Chondrocyte (in vitro differentiated cells): ENCODE measurements at places on chromosomes 2 and 18. TPM values are rescaled to one million over a fixed set of nuclear protein-coding genes. Genes with fewer than 3 reads are reported as not detected.

DSG1 gene
- not detected in 3 replicates for total RNA-seq

CFC1 gene
- not detected in 3 replicates for total RNA-seq

DNA sequence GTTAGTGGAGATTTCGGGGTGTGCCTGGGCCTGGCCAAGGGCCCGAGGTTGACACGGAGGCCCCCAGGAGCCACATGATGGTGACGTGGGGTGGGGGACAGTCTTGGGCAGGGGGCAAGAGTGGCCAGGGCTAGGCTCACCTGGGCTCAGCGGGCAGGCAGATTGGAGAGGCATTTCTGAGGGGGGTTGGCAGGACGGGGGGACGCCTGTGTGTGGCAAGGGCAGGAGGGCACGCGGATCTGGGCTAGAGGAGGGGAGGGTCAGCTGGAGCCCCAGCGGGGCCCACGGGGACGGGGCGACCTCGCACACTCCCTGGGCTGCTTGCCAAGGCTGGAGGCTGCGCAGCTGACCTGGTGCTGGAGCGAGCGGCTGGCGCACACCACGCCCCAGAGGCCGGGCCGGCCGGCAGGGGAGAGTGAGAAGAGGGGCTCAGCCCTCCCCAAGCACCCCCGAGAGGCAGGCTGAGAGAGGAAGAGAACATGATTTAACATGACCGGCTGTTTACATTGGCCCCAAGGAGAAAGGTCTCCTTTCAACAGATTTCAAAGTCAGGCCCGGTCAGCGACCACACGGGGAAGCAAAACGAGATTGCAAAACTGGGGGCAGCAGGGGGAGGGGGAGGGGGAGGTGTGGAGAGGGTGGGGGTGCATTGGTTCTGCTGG, 38.0 kb upstream of the SNED1 start:
- peaks cover 17% of the 10 kb centered on the region for H3K27me3 ChIP-seq
- H3K4me1 ChIP-seq: peaks cover 13% of the 10 kb centered on the region

- peaks cover 4% of the 10 kb centered on the region for H3K36me3 ChIP-seq
- DNase-seq: no peak
- H3K4me1 ChIP-seq: peaks cover 26% of the 10 kb centered on the region
Measured at GRCh38 chr2:118012778-118013177, 1.1 kb downstream of the CCDC93 start.

KCNIP3 gene
- 3.1 to 6.0 TPM (median 5.9 TPM) in 3 replicates for total RNA-seq

- no peaks in the 10 kb centered on the region for H3K36me3 ChIP-seq
- no peaks in the 10 kb centered on the region for H3K4me1 ChIP-seq
- no peak overlapping the region for H3K4me3 ChIP-seq
- H3K27me3 ChIP-seq: no peaks in the 10 kb centered on the region
- no peak overlapping the region for H3K27ac ChIP-seq
Measured at GRCh38 chr18:52370841-52371240, 30.8 kb downstream of the DCC start.

DNA sequence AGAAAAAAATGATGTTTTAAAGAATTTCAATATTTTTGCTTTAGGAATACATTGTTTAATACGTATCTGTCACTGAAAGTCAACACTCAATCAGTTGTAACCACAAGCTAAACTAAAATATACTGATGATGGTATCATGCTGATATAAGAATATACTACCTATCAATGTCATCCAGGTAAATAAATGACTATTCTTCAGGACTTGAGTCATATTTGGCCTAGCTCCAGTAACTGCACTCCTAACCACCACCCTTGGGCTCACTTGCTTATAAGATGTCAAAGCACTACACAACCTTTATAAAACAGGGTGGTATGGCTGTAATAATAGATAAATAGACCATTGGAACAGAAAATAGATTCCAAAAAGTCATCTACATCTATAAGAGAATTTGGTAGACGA, 48.8 kb downstream of the RND3 start:
- no peak overlapping the region for H3K4me3 ChIP-seq
- no peak overlapping the region for H3K27ac ChIP-seq
- no peak for DNase-seq
- no peaks in the 10 kb centered on the region for H3K27me3 ChIP-seq
- H3K4me1 ChIP-seq: peaks cover 6% of the 10 kb centered on the region

- H3K27me3 ChIP-seq: no peaks in the 10 kb centered on the region
- DNase-seq: no peak
- peaks cover 8% of the 10 kb centered on the region for H3K4me1 ChIP-seq
- no peak overlapping the region for H3K4me3 ChIP-seq
- no peak overlapping the region for H3K27ac ChIP-seq
- H3K36me3 ChIP-seq: peaks cover 4% of the 10 kb centered on the region
Measured at GRCh38 chr2:74952575-74952974, 5.9 kb upstream of the POLE4 start.
